Thymus (tissue), 14 donors: ENCODE measurements at places on chromosomes 16 and 17. TPM values are rescaled to one million over a fixed set of nuclear protein-coding genes. Genes with fewer than 3 reads are reported as not detected.

GRCh38 chr16:80197741-80198201 lies 343.0 kb upstream of the DYNLRB2 start:
- DNase-seq: no peak

DNA sequence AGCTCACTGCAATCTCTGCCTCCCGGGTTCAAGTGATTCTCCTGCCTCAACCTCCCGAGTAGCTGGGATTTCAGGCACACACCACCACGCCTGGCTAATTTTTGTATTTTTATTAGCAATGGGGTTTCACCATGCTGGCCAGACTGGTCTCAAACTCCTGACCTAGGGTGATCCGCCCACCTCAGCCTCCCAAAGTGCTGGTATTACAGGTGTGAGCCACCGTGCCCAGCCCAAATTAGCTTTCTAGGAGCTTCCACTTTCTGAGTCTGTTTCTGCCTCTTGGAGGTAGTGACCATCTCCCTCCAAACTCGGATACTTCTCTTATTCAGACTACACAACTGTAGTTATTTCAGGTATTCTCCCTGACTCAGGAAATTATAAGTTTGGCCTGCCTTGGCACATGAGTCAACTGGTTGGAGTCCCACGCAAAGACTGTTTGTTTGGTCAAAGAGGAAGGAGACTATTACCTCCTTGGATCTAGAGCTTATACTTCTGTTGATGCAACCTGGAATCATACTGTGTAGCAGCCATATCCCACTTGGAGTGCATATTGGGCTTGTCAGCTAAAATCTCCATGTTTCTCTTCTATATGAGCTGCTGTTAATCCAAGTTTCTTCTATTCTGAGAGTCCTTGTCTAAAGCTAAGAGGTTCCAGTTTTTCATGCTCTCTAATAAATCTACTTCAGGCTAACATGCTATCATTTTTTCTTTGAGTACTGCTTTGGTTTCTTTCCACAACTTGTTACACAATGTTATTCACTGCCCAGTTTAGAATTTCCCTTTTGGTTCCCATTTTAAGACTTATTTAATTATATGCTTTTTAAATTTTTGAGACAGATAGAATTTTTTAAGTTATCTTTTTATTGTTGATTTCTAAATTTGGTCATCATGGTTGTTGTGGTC lies 7.5 kb downstream of the IL4R start:
- no peak for DNase-seq

DNA sequence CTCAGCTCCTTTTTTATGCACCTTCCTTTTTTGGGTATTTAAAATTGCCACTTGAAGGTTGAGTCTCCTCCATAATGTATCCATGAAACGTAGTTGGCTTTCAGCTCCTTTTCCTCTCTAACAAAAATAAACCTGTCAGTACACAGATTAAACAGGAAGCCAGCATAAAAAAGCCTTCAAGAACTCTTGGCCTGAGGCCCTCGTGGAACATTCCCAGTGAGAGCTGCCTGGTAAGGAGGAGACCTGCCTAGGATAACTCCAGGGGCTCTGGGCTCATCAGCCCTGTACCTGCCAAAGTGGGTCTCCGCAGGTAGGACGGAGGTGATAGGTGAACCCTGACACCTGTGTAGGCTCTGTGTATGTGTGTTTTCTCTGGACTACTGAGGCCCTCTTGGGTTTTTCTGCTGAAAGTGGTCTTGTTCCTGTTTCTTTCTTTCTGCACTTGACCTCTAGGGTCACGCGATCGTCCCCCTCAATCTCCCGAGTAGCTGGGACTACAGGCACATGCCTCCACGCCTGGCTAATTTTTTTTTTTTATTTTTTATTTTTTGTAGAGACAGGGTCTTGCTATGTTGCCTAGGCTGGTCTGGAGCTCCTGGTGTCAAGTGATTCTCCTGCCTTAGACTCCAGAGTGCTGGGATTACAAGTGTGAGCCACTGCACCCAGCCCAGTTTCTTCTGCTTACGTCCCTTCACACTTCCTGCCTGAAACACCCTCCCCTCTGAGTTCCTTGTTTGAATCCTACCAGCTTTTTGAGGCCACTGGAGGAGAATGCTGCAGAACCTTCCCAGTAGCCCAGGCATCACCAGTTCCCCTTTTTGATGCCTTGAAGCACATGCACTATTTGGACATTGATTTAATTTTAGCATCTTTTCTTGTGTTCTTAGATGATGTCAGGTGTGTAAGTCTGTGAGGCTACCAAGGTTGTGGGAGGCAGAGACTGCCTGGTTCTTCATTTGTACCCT lies 9.8 kb downstream of the PGS1 start:
- DNase-seq: no peak

DNA sequence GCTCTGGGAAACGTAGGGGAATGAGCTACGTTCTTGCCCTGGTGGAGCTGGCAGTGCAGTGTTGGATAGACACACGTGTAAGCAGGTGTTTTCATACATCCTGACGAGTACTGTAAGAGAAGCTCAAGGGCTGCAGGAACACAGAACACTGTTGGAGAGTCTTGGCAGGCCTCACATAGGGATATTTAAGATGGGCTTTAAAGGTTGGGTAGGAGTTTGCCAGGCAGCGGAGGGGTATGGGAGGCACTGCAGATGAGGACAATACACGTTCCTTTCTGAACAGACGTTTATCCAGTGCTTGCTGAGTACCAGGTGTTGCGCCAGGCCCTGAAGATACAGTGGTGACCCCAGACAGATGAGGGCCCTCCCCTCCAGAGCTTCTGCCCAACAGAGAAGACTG lies 6.3 kb downstream of the KDM8 start:
- no peak for DNase-seq

DNA sequence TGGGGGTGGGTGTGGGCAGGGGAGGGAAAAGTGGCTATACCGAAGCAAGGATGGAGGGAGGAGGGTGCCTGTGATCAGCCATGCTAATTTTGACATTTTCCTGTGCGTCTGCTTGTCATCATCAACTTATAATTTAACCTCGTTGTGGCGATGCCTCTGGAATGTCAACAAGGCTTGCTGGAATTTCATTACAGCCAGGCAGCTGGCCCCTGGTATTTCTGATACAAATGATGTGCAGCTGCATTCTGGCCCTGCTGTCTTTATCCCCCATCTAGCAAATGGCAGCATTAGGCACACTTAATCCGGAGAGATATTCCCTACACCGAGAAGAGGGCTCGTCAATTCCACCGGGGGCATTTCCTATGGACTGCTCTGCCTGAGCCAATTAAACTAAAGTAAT lies 278.3 kb upstream of the CCL2 start:
- no peak for DNase-seq

GRCh38 chr16:73483076-73483791 lies 435.3 kb upstream of the ZFHX3 start:
- no peak for DNase-seq

DNA sequence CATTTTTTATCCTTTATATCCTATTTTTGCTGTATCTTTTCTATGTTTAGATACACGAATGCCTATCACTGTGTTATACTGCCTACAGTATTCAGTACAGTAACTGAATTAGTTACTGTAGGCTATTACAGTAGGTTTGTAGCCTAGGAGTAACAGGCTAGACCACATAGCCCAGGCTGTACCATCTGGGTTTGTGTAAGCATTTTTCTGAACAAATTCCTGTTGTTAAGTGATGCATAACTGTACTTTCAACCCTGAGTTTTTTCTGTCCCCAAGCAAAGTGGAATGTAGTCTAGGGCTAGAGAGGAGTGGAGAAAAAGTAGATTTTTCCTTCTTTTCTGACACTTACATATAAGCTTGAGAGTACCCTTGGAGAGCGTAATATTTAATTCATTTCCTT lies 282.1 kb downstream of the HS3ST3B1 start:
- no peak for DNase-seq

Gene TMEM95
- not detected for total RNA-seq

Gene CDH13
- 3.7 TPM for total RNA-seq

Gene MT1H
- total RNA-seq: 0.85 TPM
